Cardiac fibroblast (primary cell): ENCODE measurements at places on chromosomes 1 and 21.
A peak's percentile ranks its signal among the peaks of the same experiment; 100 is the strongest.

DNA sequence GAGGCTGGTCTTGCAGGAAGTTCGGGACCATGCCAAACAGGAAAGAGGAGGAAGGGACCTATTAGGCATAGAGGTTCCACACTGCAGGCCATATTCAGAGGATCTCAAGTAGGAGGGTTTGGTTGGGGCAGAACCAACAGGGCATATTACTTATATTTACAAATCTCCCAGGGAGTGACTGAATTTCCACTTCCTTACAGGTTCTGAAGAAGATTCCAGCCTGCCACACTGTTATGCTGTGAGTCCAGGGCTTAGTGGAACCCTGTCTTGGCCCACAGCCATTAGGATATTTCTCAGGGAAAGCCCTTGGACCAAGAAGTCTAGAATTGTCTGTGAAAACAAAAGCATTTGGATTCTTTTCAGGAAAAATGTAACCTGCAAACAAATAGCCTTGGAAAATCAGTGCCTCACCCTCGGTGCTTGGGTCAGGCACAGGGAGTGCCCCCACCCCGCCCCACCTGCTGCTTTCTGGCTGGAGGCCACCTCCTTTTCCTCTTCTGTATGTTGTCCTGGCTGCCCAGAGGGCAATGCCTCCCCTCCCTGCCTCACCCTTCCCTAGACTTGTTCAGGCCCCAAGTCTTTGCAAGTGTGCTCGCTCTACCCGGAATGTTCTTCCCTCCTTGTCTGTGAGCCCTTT is 41.0 kb upstream of the JUN start:
- no peak for DNase-seq

- peak; percentile 7 for DNase-seq
Measured at GRCh38 chr1:15004396-15004795, 149.2 kb upstream of the TMEM51 start.

- no peak for DNase-seq
Measured at GRCh38 chr21:32965129-32965680, 60.5 kb upstream of the OLIG2 start.

- peak; percentile 11 for DNase-seq
Measured at GRCh38 chr1:178541829-178542553, 29.1 kb downstream of the TEX35 start.

- DNase-seq = no peak
Measured at GRCh38 chr1:195886000-195886399, 722.2 kb downstream of the KCNT2 start.

GRCh38 chr1:97806326-97806725 is 114.5 kb downstream of the DPYD start:
- peak; percentile 34 for DNase-seq

GRCh38 chr1:25572708-25573590 is 29.5 kb downstream of the LDLRAP1 start:
- DNase-seq = peak; percentile 61

DNA sequence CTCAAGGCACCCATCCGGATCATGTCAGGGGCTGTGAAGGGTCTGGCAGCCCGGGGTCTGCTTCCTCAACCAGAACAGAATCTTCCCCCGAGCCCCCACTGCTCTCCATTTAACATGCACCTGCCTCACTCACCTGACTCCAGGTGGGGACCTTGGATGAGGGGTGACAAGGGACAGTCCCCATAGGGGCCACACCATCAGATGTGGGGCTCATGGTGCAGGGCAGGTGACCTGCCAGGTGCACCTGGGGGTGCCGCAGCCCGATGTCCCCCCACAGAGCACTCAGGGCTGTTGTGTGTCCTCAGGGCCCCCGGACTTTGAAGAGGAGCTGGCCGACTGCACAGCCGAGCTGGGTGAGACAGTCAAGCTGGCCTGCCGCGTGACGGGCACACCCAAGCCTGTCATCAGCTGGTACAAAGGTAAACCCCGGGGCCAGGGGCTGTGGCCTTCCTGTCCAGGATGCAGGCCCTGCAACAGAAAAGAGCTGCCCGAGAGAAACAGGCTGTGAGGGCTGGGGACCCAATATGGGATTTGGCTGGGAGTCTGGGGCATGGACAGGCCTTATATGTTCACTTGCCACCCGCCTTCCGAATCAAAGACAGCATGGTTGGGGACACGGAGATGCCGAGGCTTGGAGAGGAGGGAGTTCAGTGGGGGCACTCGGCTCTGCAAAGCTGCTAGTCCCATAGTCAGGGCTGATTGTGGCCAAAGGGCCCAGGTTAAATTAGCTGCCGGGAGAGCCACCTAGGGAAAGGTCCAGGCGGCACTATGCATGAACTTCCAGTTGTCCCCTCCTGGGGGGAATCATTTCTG is 64.6 kb downstream of the TRIM11 start:
- no peak for DNase-seq

DNA sequence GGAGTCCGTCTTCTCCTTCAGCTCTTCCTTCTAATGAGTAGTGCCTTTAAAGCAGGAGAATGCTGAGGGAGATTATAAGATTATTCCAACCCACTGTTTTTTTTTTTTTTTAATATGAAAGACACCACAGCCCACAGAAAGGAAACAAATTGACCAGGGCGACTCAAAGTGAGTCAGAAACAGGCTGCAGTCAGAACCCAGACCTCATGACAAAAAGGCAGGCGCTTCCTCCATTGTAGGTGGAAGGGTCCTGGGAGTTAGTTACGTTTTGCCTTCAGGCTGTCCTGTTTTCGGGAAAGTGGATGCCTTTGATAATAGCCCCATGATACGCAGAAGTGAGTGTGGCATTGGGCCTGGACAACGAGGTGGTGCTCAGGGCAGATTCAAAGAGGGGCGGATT is 21.0 kb downstream of the PLXNA2 start:
- DNase-seq = no peak

GRCh38 chr1:186082235-186082937 is 292.7 kb downstream of the TPR start:
- peak; percentile 90 for DNase-seq

- no peak for DNase-seq
Measured at GRCh38 chr1:41661428-41662060, 177.1 kb upstream of the EDN2 start.

- no peak for DNase-seq
Measured at GRCh38 chr1:244802556-244803239, 32.8 kb upstream of the COX20 start.

DNA sequence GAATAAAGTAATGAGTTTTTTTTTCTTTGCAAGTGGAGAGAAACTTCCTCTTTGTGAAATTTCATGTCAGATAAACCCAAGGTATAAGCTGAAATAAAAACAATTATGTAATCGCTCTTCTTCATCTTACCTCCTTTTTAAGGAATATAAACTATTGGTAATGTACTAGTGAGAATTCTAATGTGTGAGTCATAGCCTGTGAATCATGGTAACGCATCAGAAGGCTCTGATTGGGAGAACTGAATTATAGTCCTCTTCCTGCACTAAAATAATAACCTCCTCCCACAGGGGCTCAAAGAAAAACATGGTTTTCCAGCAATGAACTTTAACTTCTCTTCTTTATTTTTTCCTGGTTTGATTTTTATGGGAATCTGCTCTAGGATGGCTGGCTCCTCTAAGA is 57.1 kb upstream of the COX20 start:
- peak; percentile 44 for DNase-seq

DNA sequence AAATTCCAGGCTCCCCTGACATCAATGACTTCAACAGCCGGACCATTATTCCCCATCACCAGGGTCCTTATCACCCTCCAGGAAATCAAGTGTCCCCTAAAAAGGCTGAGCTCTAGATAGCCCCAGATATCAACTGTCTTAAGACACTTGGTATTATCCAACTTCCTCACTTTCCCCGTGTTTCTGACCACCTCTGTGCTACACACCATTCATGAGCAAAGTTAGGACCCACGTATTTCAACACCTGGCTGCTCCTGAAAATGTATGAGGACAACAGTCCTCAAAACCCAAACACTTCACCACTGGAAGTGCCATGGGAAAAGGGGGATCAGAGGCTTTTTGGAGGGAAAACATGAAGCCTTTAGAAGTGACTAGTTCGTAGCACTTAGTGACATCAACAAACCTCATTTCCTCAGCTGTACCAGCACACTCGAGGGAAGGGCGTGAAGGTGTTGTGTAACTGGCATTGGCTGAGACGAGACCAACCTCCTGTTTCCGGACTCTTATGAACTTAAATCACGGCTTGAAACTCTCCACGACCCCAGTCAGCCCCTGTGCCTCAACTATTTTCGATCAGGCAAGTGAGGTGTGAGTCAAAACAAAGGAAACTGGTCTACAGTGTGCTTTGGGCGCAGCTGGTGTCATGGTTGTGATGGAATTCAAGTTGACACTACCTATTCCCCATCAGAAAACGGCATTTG is 4.1 kb upstream of the CHD5 start:
- no peak for DNase-seq

DNA sequence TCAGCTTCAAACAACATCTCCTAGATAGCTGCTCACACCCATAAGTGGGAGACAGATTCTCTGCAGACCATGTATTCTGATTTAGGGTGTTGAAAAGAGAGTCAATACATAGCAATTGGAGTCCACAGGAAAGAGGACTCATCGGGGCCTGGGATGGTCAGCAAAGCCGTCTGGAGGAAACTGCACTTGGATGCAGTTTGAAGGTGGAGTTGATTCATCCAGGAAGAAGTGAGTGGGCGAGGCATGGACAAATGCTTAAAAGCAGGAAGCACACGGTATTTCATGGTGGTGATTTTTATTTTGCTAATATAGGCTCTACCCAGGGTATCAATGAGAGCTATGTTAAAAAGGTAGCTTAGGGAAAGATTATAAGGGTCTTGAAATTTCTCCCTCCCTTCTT is 36.8 kb upstream of the DIRAS3 start:
- peak; percentile 50 for DNase-seq

GRCh38 chr1:64092851-64093371 is 110.5 kb upstream of the UBE2U start:
- no peak for DNase-seq

- DNase-seq = no peak
Measured at GRCh38 chr21:39657091-39657689, 44.5 kb downstream of the B3GALT5 start.

DNA sequence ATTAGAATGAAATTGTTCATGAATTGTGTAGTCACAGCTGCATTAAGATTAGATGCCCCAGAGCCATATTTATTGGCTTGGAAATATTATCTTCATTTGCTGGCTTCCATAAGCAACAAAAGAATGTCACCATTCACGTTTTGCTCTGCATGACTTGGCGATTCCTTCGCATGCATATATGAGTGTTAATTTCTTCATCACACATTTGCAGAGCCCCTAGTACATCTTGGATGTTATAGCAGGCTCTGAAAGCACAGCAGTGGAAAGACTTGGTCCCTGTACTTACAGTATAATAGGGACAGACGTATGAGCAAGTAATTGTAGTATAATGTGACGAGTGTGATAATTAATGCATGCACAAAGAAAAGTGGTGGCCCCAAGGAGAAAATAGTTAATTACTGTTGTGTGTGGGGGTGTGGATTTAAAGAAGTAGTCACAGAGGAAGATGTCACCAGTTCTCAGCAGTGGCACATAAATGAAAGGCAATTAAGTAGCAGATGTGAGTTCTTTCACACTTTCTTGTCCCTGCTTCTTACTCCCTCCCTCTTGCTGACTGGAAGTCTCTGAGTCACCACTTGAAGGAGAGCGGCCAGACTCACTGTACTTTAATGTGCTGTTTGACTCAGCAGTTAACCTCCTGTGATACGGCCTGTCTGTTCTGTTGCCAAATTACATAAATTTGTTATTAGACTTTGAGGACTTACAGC is 21.0 kb downstream of the S100A10 start:
- DNase-seq = peak; percentile 85

- peak; percentile 57 for DNase-seq
Measured at GRCh38 chr1:33424205-33424604, 6.7 kb downstream of the PHC2 start.

GRCh38 chr1:88139633-88140032 is 544.4 kb upstream of the PKN2 start:
- no peak for DNase-seq

- no peak for DNase-seq
Measured at GRCh38 chr1:158951956-158952355, 20.6 kb downstream of the PYHIN1 start.

DNA sequence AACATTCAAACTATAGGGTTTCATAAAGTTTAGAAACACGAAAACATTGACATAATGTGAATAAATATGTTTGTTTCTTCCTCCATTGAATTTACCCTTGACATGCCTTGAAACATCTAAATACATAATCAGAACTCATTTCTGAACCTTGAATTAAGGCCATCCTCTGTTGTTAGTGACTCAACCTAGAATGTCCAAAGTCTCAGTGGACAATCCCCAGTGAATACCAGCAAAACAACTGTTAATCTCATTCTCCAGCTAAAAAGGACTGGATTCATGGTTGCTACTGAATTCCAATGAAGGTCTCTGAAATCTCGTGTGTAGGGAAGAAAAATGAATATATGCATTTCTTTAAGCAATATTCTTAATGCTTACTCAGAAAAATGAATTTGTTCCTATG is at the start of gene OR2L2:
OR2L2 (plus strand) TSS at position 301 of the 400 bp plus-strand sequence. CDS start 8,198 bp downstream, outside the sequence.
- DNase-seq = no peak

- DNase-seq = no peak
Measured at GRCh38 chr1:227321035-227321434, 2.7 kb upstream of the CDC42BPA start.

DNA sequence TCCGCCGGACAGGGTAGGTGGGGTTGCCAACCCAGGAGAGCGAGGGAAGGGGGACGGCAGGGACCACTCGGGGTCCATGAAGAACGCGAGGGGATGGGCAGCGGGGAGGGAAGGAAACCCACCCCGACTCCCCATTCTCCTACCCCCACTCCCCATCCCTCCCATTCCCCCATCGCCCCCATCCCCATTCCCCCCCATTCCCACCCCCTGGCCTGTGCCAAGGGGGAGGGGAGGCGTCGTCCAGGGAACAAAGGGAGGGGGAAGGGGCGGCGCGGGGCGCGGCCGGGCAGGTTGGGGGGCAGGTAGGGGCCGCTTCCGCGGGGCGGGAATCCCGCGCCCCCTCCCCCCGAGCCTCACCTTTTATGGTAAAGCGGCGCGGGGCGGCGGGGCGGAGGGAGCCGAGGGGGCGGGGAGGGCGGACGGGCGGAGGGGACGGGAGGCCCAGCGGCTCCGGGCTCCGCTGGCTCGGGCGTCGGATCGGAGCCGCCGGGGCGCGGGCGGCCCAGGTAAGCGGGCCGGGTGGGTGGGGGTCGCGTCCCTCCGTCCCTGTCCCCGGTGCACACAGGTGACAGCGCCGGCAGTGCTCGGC is at the start of gene FBLIM1:
FBLIM1 (plus strand) TSS at position 453 of the 589 bp plus-strand sequence. CDS start 6,189 bp downstream, outside the sequence.
- DNase-seq = no peak

GRCh38 chr1:86468501-86468977 is at the start of gene CLCA1:
Gene CLCA1 (plus strand): TSS chr1:86468927. CDS start chr1:86468972, 45 bp downstream.
- no peak for DNase-seq

DNA sequence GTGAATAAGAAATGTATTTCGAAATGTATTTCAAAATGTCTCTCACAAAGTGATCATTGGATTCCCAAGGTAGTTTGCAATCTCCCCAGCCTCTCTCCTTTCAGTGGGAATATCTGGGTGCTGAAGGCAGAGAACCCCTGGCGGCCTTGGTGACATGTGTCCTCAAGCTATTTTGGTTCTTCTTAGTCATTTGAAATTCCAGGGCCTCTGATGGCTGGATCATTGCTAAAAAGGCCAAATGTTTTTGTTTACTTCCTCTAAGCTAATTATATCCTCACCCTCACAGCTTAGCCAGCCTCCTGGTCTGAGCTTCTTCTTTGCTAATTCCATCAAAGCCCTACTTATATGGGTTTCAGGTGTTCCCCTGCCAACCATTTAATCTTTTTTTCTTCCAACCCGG is 71.2 kb downstream of the LRRC40 start:
- no peak for DNase-seq

- DNase-seq = no peak
Measured at GRCh38 chr1:44346878-44347277, 8.2 kb downstream of the ERI3 start.

- DNase-seq = peak; percentile 70
Measured at GRCh38 chr1:168476588-168477385, 67.0 kb downstream of the XCL2 start.

GRCh38 chr1:245153552-245154428 is 995 bp upstream of the KIF26B start:
- no peak for DNase-seq
